ENCODE measurements at places on chromosomes 6 and 20. TPM values are rescaled to one million over a fixed set of nuclear protein-coding genes. Genes with fewer than 3 reads are reported as not detected.

DNA sequence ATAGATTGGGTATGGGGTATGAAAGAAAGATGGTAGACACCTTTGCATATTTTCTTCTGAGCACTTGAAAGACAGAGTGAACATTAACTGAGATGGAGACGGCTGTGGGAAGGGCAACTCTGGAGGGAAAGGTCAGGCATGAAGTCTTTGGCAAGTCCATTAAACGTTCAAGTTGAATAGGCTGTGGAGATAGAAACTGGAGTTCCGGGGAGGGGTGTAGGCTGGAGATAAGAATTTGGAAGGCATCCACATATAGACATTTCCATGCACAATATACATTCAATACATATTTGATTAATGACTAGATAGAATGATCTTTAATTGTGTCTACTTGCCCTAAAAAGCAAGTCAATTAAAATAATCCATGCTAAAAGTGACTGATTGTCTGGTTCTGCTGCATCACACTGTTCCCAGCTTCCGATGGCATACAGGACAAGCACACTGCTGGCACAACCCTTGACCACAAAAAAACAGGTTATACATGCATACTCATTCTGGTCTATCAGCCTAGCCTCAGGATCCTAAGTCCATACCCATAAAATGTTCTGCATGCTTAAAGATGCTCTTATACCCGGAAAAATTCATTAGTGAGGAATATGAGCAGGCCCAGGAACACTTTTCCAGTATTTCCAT, 1.9 kb upstream of the MYLK4 start:
- DNase-seq: no peak

The SFTA2 gene
- total RNA-seq: not detected

DNA sequence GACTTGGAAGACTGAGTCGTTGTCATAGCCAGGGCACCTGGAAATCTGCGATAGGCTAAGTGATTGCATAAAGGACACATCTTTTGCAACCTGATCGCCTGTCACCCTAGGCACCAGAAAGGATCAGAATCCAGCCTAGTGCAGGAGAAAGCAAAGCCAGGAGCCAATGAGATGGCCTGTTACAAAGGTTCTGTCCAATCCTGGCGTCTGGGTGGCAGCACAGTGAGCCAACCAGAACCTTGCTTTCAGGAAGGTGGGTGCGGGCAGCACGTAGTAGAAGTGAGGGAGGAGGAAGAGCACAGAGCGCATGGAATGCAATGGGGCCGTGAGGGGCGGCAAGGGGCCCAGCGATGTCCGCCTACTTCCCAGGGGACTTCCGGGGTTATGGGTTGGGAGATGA, 120.4 kb upstream of the GGTLC1 start:
- DNase-seq: no peak

DNA sequence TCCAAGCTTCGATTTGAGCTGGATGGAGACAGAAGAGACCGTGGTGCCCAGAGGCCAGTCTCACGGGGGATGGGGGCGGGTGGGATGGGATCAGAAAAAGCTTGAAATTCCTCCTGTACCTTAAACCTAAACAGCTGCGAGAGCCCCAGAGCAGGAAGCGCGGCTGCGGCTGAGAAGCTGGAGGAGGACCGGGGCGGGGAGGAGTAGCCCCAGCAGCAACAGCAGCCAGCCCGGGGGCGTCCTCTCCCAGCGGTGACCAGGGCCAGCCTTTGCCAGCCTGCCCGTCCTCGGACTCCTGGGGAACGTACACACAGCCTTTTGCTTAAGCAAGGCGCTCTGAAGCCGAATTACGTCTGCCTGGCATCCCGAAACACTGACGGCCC, 17.4 kb upstream of the PRDM13 start:
- DNase-seq: no peak

DNA sequence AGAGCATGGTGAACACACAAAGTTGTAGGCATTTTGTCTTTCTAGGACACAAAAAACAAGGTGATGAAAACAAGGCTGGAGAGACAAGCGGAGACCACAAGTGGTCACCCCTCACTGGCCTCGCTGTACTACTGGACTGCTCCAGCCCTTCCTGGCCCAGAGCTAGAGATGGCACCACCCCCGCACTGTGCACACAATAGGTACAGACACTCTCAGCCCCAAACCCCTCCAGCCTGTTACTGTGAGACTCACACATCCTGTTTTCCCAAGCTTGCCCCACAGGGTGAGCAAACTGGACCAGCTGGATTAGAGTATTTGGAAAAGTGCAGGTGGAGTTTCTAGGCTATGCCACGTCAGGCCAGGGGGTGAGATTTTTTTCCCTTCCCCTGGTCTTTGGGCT, 8.4 kb upstream of the ZSWIM1 start:
- DNase-seq: no peak

- no peak for DNase-seq
Observed at GRCh38 chr6:163313981-163314380, 100.5 kb upstream of the QKI start.

The RNF182 gene
- total RNA-seq: not detected

- no peak for DNase-seq
Observed at GRCh38 chr6:16406966-16407365, 168.6 kb downstream of the GMPR start.
